ENCODE measurements at places on chromosomes 12 and 14. TPM values are rescaled to one million over a fixed set of nuclear protein-coding genes. Genes with fewer than 3 reads are reported as not detected.

GRCh38 chr12:14362352-14362751 lies 3.1 kb upstream of the ATF7IP start:
- DNase-seq = no peak

DNA sequence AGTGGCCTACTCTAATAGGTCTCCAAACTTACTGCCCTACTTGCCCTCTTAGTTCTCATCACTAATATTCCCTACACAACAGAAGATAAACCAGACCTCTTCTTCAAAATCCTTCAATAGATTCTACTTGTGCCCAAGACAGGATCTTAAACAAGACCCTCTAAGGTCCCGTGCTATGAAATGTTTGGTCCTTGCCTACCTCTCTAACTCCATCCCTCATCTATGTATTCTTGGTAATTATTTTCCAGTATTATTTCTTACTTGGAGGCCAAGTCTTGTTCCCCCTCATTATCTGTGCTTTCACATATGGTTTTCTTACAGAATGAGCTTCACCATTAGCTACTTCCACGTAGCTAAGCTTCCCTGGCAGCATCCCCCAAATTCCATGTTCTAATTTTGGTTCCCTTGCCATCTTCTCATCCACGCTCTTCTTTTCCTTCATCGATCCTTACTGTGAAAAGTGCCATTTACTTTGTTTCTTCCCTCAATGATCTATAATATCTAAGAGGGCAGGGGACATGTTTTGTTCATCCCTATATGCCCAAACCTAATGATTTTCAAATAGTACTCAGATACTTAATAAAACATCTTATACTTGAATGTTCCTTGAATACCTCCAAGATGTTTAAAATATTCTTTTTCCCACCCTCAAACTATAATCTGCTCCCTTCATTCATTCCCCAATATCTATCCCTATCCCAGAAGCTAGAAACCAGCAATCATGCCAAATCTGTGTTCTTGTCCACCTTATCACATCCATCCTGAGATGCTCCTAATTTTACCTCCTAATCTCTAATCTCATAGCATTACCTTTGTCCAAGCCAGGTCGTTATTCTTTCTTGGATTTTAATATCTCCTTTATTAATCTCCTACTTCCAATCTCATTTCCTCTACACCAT lies 10.1 kb downstream of the HNRNPC start:
- no peak for DNase-seq

- no peak for DNase-seq
These were observed 8.5 kb downstream of the C1S start for GRCh38 chr12:7068994-7069346.

DNA sequence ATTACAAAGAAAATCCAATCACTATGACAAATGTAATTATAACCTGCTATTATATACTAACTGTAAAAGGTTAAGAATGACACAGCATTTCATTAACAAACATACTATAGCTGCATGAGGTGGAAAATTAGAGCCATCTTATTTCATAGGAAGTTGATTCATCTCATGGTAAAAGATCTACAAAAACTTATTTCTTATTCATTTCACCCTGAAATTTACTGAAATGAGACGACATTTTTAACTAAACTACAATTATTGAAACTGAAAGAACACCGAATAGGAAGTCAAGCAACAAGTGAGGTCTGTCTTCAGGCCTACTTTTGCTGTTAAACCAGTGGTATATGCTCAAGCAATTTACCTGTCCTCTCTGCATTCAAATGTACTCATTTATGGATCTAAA lies 87.2 kb downstream of the CEP83 start:
- no peak for DNase-seq

GRCh38 chr12:89770391-89770790 lies 61.8 kb upstream of the ATP2B1 start:
- DNase-seq = no peak

DNA sequence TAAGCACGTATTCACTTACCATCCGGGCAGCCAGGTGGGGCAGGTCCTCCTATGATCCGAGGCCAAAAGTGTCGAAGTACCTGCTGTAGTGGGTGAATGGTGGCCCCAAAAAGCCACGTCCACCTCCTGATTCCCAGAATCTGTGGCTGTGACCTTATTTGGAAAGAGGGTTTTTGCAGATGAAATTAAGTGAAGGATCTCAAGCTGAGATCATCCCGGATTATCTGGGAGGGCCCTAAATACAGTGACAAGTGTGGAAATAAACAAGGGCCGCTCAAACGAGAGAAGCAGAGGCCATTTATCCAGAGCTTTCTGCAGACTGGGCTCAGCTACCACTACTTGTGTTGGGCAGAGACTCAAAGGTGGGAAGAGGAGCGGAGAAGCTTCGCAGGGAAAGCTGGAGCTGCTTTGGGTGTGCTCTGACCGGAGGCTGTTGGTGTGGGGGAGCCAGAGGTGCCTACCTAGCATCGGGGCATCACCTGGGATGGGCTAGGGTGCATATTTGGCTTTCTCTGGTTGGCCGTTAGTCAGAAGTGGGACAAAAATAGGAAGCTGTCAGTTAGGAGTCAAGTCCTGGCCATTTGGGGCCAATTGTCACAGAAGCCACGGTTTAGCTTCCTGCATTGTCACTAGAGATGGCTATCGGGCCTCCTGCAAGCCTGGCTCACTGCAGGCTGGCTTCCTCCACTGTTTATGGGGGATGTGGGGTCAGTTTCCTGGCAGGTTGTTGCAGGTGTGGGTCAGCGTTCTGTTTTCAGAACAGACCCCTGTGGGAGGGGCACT lies 27.8 kb upstream of the DLK1 start:
- no peak for DNase-seq

DNA sequence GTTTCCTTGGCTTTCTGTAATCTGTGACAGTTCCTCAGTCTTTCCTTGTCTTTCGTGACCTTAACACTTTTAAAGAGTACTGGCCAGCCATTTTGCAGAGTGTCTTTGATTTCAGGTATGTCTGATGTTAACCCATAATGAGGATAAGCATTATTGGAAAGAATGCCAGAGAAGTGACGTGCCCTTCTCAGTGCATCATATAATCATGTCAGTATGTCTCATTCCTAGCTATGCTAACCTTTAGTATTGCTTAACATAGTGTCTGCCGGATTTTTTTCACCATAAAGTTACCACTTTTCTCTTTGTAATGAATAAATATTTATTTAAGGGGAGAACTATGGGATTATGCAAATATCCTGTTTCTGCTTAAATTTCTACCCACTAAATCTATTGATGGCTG lies 28.5 kb downstream of the RERG start:
- no peak for DNase-seq

CCDC197 gene
- not detected for total RNA-seq

TAC3 gene
- 0.32 TPM for total RNA-seq

OAS2 gene
- total RNA-seq = 122 TPM

GLIPR1L1 gene
- not detected for total RNA-seq

SLC5A8 gene
- total RNA-seq = not detected
